Stimulated activated CD8-positive, alpha-beta memory T cell treated with anti-CD3 and anti-CD28 coated beads, Interleukin-4, amount 100 ng/mL, for 4 hours (primary cell): ENCODE measurements at places on chromosomes 13 and 19.

DNA sequence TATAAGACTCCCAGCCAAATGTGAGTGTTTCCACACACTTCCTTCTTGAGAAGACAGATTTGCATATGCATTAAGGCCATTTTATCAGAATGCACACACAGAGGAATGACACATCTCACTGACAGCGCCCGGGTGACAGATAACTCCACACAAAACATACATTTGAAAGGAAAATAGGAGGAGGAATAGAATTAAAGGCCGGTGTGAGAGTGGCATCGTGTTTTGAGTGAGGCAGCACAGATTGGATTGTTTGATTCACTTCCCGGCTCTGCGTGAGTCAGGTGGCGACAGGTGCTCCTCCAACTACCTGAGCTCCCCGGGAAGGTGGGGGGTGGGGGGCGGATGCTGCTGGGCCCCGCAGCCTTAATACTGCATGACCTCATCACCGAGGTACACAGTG lies 429.0 kb downstream of the TSHZ3 start:
- DNase-seq = no peak

DNA sequence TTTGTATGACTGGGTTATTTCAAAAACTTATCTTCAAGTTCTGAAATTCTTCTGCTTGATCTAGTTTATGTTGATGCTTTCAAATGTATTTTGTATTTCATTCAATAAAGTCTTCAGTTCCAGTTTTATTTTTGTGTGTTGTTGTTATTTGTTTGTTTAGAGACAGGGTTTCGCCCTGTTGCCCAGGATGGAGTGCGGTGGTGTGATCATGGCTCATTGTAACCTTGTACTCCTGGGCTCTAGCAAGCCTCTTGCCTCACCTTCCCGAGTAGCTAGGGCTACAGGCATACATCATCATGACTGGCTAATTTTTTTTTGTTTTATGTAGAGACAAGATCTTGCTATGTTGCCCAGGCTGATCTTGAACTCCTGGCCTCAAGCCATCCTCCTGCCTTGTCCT lies 40.3 kb upstream of the ARHGEF7 start:
- no peak for DNase-seq

DNA sequence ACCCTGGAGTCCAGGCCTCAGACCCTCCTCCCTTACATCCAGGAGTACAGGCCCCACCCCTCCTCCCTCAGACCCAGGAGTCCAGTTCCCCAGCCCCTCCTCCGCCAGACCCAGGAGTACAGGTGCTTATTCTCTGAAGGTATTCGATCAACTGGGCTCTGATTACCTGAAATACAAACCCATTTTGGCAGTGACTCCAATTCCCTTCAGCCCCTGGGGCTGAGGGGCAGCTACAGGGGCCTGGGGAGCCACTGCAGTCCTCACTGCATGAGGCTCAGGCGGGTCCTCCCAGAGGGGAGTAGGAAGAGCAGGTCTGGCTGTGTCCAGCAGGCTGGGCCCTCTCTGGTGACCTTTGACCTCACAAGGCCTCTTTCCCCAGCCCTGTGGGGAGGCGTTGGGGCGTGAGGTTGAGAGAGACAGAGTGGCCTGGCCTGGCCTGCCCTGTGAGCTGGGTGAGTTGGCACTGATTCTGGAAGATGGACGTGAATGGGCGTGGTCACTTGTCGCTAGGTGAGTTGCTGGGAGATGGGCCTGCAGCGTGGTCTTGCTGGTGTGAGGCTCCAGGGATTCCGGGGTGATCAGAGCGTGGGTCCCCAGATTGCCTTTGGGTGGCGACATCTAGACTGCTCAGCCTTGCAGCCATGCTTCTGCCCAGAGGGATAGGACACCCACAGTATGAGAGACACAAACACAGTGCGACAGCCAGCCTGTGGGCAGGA lies 3.1 kb downstream of the BCAT2 start:
- no peak for DNase-seq

- DNase-seq = no peak
Observed at GRCh38 chr19:38195237-38195636, 28.8 kb downstream of the DPF1 start.

GRCh38 chr13:51557875-51558612 lies 26.2 kb upstream of the WDFY2 start:
- DNase-seq = no peak

DNA sequence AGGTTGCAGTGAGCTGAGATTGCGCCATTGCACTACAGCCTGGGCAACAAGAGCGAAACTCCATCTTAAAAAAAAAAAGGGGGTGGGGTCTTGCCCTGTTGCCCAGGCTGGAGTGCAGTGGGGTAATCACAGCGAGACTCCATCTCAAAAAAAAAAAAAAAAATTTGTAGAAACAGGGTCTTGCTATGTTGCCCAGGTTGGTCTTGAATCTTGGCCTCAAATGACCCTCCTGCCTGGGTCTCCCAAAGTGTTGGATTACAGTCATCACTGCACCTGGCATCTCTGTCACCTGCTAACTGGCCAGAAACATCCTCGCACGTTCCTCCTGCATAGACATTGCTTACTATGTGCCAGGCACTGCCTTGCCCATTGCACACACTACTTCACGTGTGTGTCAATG lies 14.1 kb downstream of the RCN3 start:
- no peak for DNase-seq

DNA sequence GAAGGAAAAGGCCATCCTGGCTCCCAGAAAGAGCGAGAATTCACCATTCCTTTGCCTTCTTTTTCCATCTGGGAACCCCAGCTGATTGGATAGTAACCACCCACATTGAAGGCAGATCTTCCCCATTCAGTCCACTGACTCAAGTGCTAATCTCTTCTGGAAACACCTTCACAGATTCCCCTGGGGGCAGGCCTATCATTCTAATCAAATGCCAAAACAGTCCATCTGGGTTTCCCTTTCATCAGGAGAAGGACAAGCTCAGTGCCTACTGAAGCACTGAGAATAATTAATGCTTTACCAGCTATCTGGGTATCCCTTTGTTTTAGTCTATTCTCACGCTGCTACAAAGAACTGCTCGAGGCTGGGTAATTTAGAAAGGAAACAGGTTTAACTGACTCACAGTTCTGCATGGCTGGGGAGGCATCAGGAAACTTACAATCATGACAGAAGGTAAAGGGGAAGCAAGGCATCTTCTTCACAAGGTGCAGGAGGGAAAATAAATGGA lies 293.2 kb downstream of the ENOX1 start:
- DNase-seq = no peak

GRCh38 chr19:15874821-15875474 lies 22.9 kb downstream of the CYP4F2 start:
- no peak for DNase-seq

DNA sequence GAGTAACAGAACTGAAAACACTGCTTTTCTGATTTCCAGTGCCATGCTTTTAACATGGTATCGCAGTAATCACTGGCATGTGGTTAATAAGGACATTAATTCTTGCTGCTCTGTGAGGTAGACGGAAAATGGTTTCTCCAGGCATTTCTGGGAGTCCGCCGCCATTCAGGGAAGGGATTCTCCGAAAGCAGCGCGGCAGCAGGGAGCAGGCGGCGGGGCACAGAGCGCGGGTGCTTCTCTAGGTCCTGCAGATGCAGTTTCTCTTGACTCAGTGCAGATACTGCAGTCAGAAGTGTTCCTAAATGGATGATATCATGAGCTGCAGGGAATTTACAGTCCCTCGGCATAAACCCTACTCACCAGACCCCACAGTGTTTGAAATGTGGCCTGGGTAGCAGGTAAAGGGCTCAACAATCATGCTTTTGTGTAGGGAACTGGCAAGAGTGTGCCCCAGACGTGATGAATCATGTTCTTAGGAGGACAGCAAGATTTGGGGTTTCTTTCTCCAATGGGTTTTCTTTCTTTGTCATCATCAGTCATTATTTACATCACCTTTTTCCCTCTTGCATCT lies 338.6 kb upstream of the ARGLU1 start:
- no peak for DNase-seq

GRCh38 chr19:49247676-49248075 lies 77.3 kb downstream of the SLC6A16 start:
- DNase-seq = no peak

DNA sequence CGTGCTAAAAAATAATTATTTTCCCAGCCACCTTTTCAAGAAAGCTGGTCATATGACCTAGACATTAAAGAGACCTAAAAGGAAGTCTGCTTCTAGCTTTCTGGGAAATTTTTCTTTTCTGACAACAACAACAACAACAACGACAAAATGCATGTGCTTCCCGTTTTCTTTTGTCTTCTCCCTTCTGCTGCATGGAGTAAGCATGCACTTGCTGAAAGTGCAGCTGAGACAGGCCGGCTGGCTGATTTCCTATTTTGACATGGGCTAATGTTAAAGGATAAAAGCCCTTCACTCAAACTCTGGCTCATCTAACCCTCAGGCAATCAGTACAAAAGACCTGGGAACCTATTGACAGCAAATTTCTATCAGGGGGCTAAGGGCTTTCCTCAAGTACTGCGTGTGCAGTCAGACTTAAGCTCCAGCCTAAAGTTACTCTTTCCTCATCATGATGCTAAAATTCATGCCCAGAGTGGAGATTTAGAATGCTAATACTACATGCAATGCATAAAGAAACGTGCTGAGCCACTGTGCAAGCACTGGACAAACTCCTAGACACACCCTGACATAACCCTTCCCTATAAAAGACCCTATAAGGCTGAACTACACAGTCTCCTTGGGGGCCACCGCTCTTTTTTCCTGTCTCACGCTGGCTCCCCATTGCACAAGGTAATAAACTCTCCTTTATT lies 811.1 kb downstream of the UQCRFS1 start:
- DNase-seq = no peak

DNA sequence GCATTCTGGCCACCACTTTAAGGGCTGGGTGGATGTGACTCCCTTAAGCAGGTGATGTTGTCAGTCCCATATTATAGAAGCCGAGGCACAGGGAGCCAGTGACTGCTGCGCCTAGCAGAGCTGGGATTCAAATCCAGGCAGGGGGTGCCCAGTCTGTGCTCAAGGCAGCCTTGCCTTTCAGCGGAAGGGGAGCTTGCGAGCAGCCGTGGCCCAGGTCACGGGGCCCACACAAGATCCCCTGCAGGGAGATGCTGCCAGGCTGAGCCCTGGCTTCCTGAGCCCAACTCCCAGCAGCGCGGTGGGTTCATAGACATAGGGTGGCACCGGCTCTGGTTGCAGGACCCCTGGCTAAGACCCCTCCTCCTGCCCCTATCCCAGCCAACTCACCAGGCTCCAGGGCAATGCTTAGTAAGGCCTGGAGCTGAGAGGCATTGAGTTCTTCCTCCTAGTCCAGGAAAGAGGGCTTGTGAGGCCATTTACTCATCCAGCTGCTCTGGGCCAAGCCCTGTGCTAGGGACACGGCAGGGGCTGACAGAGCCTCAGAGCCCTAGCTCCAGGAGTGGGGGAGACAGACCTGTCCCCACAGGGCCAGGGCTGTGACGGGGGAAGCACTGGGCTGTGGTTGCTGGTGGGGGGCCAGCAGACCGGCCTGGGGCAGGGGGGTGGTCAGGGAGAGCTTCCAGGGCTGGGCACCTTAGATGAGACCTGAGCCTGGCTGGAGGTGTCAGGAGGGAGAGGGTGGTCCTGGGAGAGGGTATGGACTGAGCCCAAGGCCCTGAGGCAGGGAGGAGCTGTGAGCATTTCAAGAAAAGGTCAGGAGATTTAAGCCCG lies 9.6 kb downstream of the CAPN12 start:
- no peak for DNase-seq

- no peak for DNase-seq
Observed at GRCh38 chr19:7272856-7273578, 21.2 kb downstream of the INSR start.

- no peak for DNase-seq
Observed at GRCh38 chr13:112574834-112575613, 12.9 kb downstream of the TUBGCP3 start.

GRCh38 chr19:19405971-19406877 lies 749 bp downstream of the GATAD2A start:
- peak; percentile 23 for DNase-seq

GRCh38 chr19:18833141-18833476 lies 1.4 kb downstream of the UPF1 start:
- DNase-seq = no peak

GRCh38 chr13:113920606-113921286 lies 53.1 kb downstream of the C13orf46 start:
- no peak for DNase-seq

DNA sequence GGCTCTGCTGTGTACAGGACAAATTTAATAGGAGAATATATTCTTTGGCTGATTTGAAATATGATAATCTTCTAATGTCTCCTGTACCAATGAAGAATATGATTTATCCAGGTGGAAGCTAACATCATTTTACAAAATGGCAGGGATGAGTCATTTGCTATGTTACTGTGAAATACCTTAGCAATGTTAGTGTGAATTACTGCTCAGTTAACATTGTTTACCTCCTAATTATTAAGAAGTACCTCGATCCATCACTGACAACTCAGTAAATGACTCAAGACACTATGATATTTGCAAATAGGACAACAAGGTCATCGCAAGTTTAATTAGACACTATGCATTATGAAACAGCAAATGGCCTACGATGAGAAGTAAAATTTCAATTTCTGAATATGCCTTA lies 309.1 kb upstream of the EDNRB start:
- no peak for DNase-seq

DNA sequence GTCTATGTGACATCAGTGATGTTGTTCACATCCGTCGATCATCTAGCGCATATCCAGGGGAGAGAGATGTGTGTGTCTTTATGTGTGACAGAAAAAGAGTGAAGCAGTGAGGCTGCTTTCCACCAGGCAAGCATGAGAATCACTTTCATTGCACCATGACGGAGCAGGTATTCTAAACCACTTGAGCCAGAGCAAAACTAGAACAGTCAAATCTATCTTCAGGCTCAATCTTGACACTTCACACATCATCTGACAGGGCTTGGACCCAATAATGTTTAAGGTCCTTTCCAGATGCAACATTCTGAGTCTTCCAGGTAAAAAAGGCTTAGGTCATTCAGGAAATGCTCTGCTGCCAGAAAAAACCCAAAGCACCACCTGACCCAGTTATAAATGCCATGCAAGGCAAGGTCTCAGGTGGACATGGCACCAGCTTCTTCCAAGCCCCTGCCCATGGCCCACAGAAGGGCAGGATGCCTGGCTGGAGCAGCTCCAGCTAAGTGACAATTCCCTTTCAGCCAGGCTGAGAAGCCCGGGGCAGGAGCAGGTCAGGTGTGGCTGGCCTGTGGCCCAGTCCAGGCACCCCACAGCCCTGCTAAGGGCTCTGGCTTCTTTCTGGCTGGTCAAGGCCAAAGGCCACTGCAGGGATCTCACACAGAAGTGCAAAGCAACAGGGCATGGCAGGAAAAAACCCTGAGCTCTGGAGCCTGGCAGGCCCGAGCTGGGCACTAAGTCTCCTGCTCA lies 5.0 kb downstream of the ELAVL1 start:
- no peak for DNase-seq

DNA sequence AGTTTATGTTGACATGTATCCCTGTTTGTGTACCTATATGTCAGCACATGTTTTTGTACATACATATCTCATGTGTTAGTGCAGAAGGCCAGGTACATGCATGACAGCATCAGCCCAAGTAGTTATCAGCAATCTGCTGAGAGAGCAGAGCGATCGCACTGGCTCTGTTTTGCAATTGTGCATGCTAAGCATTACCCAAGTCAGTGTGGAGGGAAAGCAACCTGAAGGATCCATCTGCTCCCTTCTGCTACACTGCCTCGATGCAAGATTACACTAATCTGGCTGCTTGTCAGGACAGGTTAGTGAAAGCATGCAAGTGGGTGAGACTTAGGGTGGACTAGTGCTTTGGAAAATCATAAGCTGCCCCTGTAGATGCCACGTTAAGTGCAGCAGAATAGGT lies 211.8 kb downstream of the PCCA start:
- DNase-seq = no peak

GRCh38 chr13:48560657-48561337 lies 27.9 kb upstream of the RCBTB2 start:
- no peak for DNase-seq

GRCh38 chr19:14414926-14415690 lies 4.0 kb downstream of the DDX39A start:
- DNase-seq = no peak
